Activated naive CD4-positive, alpha-beta T cell treated with anti-CD3 and anti-CD28 coated beads, Interleukin-2, amount 10 ng/mL, durations not matched to agents 5 hours and 36 hours (primary cell): ENCODE measurements at places on chromosomes 12 and 14. TPM values are rescaled to one million over a fixed set of nuclear protein-coding genes. Genes with fewer than 3 reads are reported as not detected.

ATL1 gene
- 1.2 TPM for total RNA-seq

GYS2 gene
- total RNA-seq = not detected

PIWIL1 gene
- total RNA-seq = not detected

ACOT6 gene
- not detected for total RNA-seq

GAS2L3 gene
- 5.0 TPM for total RNA-seq

DNAH10 gene
- total RNA-seq = not detected

SLC10A1 gene
- total RNA-seq = not detected

EPYC gene
- total RNA-seq = not detected

ARHGEF25 gene
- total RNA-seq = 0.76 TPM

CCER1 gene
- not detected for total RNA-seq

FITM1 gene
- 1.5 TPM for total RNA-seq

HHIPL1 gene
- not detected for total RNA-seq

CMA1 gene
- not detected for total RNA-seq

RNFT2 gene
- 12.9 TPM for total RNA-seq

DDN gene
- total RNA-seq = 0.17 TPM

BEGAIN gene
- total RNA-seq = 1.2 TPM

SLC25A47 gene
- total RNA-seq = not detected

BBS10 gene
- total RNA-seq = 4.5 TPM

RPGRIP1 gene
- not detected for total RNA-seq

TAS2R7 gene
- total RNA-seq = not detected

EML5 gene
- total RNA-seq = 1.6 TPM

IFT43 gene
- total RNA-seq = 4.9 TPM

STYK1 gene
- total RNA-seq = 0.34 TPM

COQ5 gene
- total RNA-seq = 27.6 TPM

NTN4 gene
- not detected for total RNA-seq

GPRC5D gene
- total RNA-seq = 0.83 TPM

NELL2 gene
- total RNA-seq = 81.6 TPM

ACACB gene
- 10.8 TPM for total RNA-seq

FOXN4 gene
- total RNA-seq = not detected

DTD2 gene
- 14.9 TPM for total RNA-seq

ZNF10 gene
- total RNA-seq = 9.2 TPM

IGF1 gene
- total RNA-seq = 0.14 TPM

FBXO33 gene
- 21.3 TPM for total RNA-seq

SPATS2 gene
- total RNA-seq = 8.5 TPM

OASL gene
- 7.7 TPM for total RNA-seq
